Hindlimb muscle (tissue), 1 donor: ENCODE measurements at places on chromosomes 12 and 14. TPM values are rescaled to one million over a fixed set of nuclear protein-coding genes. Genes with fewer than 3 reads are reported as not detected.

KRT74 gene
- not detected for polyA plus RNA-seq

GPR137C gene
- 2.4 TPM for polyA plus RNA-seq

DBX2 gene
- 0.12 TPM for polyA plus RNA-seq

- DNase-seq = no peak
Measured at GRCh38 chr12:3624273-3624672, 128.6 kb downstream of the CRACR2A start.

- no peak for DNase-seq
Measured at GRCh38 chr14:102726191-102726949, 50.9 kb upstream of the TRAF3 start.

- DNase-seq = no peak
Measured at GRCh38 chr12:116734156-116734768, 3.6 kb downstream of the SPRING1 start.

- DNase-seq = no peak
Measured at GRCh38 chr14:33962016-33962415, 11.1 kb upstream of the EGLN3 start.

DNA sequence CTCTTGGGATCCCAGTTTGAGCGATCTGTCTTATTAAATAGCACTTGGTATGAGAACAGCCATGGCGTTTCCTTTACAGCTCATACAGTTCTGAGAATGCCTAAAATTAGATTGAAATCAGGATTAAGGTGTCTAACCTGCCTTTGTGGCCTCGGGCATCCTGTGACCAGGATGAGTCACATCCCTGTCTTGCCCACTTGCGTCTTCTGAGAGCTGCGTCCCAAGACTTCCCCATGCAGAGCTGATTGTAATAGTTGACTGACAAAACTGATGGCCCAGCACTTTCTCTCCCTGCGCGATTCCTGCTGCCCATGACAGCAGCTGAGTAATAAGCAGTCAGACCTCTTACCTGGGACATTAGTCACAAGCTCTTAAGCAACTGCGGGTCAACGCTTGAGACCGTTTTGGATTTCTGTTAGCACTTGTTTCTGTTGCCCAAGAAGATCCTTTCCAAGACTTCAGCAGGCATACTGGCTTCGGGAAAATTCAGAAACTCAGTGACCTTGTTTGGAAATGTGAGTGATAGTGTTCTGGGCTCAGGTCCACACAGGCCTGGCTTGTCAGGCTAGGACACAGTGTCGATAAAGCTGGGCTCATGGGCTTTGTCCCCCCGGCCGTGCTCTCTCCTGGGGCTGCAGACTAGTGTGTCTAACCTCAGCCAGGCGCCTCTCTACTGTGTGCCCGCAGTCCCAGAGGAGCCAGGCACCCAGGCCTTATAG, 169.9 kb upstream of the HIF1A start:
- DNase-seq = no peak

GRCh38 chr14:69325646-69326265, 65.8 kb downstream of the GALNT16 start:
- no peak for DNase-seq

DNA sequence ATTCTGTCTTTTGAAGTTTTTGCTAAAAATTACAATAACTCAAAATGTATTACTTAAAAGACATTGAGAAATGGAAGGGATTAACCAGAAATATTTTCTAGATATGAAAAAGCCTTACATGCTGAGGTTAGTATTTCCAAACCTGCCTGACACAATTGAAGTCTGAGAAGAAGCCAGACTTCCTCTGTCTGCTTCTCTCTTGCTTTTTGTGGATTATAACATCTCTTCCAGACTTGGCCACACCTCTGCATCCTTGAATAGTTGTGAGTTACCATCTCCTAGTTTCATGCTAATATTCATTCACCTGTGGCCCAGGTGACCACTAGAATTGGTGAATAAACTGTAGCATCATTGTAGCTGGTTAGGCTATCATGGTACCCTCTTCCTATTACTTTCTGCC, 497.6 kb downstream of the SLC16A7 start:
- DNase-seq = no peak

GRCh38 chr14:20494935-20495766, 10.2 kb upstream of the RNASE10 start:
- no peak for DNase-seq

DNA sequence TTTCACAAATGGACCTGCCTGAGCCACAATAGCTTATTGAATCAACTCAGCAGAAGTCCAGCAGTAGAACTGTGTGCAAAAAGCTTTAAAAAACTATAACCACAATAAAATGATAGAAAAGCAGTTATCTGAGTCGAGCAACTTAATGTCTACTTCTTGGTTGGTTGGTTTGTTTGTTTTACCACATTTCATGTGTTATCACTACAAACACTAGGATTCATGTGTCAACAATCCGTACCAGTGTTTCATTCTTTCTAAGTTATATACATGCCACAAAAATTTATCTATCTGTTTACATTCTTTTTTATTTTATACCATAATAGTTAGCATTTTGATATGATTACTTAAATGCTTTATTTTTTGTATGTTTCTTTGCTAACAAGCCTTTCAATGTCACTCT, 339.0 kb downstream of the KCNH5 start:
- no peak for DNase-seq
